ENCODE measurements at places on chromosomes 13 and 19. TPM values are rescaled to one million over a fixed set of nuclear protein-coding genes. Genes with fewer than 3 reads are reported as not detected.

KRTDAP gene
- total RNA-seq = not detected

GRIN2D gene
- 2.1 TPM for total RNA-seq

ZNF665 gene
- total RNA-seq = 1.8 TPM

LILRB2 gene
- total RNA-seq = not detected

ZNF493 gene
- 8.0 TPM for total RNA-seq

ZNF491 gene
- total RNA-seq = 0.85 TPM

ZNF541 gene
- total RNA-seq = not detected

ATP4B gene
- not detected for total RNA-seq

MATK gene
- not detected for total RNA-seq

PEG3 gene
- total RNA-seq = 0.27 TPM

ZNF101 gene
- 12.8 TPM for total RNA-seq

CDX2 gene
- total RNA-seq = not detected

TGFB1 gene
- 294 TPM for total RNA-seq

ADGRE1 gene
- not detected for total RNA-seq

SLITRK6 gene
- not detected for total RNA-seq

BCL2L12 gene
- 58.5 TPM for total RNA-seq

SRRM5 gene
- 0.32 TPM for total RNA-seq

CCDC159 gene
- 30.3 TPM for total RNA-seq

PROZ gene
- total RNA-seq = not detected

PROSER3 gene
- total RNA-seq = 28.3 TPM

SEMA6B gene
- 166 TPM for total RNA-seq

ZNF837 gene
- 1.4 TPM for total RNA-seq

PSG3 gene
- total RNA-seq = not detected

IRGC gene
- total RNA-seq = not detected

Measured in endothelial cell of umbilical vein (primary cell).